ENCODE measurements at places on chromosomes 4 and X.
A peak's percentile ranks its signal among the peaks of the same experiment; 100 is the strongest.

GRCh38 chr4:22482250-22483127 lies 33.4 kb downstream of the ADGRA3 start:
- no peak for DNase-seq

- DNase-seq = no peak
These were observed 641.6 kb downstream of the ADGRL3 start for GRCh38 chr4:61841714-61842113.

- DNase-seq = no peak
These were observed 444.7 kb upstream of the RPS6KA3 start for GRCh38 chrX:20711366-20711765.

GRCh38 chr4:3636646-3637320 lies 104.6 kb upstream of the LRPAP1 start:
- DNase-seq = no peak

- DNase-seq = no peak
These were observed 469.0 kb upstream of the ATOH1 start for GRCh38 chr4:93359586-93359985.

DNA sequence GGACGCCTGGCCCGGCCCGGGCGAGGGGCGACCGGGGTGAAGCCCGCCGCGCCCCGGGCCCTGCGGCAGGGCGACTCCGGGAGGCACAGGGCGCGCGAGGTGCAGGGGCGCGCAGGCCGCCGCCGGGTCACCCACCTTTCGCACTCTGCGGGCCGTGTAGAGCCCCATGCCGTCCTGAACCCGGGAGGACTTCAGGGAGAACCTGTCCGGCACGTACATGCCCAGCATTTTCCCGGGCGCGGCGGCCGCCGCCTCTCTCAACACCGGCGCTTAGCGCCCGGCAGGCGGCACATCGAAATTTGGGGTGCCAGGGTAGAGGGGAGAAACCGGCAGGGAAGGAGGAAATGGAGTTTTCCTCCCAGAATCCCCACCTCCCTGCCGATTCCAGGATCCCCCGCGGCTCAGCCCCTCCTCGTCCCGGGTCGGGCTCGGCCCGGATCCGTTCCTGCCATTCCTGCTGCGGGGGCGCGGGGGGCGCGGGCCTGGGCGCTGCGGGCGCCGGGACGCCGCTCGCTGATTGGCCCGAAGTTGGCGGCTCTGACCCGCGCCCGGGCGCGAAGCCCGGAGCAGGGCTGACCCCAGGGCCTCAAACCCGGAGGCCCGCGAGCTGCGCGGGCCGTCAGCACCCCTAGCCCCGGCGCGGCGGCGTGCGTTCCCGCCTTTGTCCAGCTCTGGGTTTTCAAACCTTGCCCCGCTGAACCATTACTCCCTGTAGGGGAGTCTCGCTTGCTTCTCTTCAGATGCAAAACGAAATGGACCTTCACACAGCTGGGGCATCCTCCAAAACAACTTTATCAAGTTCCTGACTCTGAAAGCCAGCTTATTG lies at the start of gene PRDM5:
Gene PRDM5 (minus strand): TSS at position 346 of the 826 bp plus-strand sequence. CDS start 118 bp downstream, at position 228.
- peak; percentile 74 for DNase-seq

DNA sequence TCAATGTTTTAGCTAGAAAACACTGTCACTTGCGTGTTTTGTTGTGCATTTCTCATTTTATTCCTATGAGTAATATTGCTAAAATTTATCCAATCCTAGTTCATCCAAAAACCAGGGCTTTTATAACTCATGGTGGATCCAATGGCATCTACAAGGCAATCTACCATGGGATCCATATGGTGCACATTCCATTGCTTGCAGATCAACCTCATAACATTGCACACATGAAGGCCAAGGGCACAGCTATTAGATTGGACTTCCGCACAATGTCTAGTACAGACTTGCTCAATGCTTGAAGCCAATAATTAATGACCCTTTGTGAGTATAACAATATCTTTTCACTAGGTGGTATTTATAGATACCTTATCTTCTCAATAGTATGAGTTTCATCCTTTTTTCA lies 57.2 kb upstream of the UGT2B7 start:
- DNase-seq = no peak

- no peak for DNase-seq
These were observed 1567.9 kb upstream of the TENM3 start for GRCh38 chr4:180675359-180675650.

- no peak for DNase-seq
These were observed 6.3 kb downstream of the FMR1 start for GRCh38 chrX:147917700-147918695.

GRCh38 chr4:6767386-6767747 lies 15.2 kb upstream of the KIAA0232 start:
- no peak for DNase-seq

DNA sequence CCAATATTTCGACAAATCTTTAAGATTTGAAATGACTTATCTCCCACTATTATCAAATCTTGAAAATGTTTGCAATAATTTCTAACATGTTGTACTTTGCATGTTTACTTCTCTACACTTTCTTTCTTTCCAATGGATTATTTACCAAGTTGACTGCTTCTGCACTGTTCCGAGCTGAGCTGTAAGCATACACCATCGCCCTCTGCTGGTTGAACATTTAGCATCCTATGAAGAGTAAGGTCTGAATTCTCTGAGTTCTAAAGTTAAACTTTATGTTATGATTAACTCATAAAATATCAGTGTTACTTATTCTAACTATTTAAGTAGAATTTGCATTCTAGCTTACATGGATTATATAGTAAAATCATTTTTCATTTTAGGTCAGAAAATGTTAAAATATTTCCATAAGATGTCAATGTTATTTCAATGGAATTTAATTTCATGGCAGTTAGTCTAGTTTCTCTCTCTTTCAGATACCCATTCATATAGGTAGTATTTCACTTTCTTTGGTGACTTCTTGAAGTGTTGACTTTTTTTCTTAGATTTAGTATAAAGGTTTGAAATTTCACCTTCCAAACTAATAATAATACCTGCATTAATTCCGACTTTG lies 137.4 kb downstream of the DKK2 start:
- no peak for DNase-seq

GRCh38 chr4:12458621-12459020 lies 1025.5 kb downstream of the RAB28 start:
- DNase-seq = no peak

DNA sequence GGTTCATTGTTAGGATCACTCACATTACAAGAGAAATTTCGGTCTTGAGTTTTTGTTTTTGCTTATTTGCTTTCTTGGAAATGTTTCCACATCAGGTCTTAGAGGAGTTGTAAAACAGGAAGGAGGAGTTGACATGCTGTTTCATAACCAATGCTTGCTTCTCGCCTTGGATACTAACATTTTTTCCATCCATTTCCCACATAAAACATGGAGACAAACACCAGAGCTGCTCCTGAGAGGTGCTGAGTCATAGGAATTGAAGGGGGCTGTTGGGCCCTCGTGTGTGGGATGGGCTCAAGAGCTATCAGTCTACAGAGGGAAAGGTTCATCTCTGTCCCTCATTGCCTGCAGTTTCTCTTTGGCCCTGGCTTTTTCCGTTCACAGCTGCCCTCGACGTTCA lies 29.9 kb downstream of the TBL1X start:
- DNase-seq = no peak

GRCh38 chr4:175789647-175790046 lies 22.4 kb downstream of the GPM6A start:
- DNase-seq = no peak

- no peak for DNase-seq
These were observed 179.2 kb downstream of the AMELX start for GRCh38 chrX:11472381-11472780.

DNA sequence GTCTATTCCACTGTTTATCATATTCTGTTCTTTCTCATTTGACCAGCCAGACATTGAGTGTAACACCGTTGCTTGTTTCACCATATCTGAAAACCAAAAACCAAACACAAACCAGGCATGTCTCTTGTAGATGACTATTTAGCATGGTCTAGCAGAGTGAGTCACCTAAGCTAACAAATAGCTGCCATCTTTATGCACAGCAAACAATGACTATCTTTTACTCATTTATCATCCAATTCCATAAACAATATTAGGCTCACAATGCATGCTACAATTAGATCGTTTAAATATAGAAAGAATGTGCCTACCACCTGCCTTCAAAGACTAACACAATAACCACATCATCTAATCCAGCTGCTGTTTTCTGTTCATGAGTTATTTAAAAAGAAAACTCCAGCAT lies 495.4 kb downstream of the PCDH19 start:
- no peak for DNase-seq

DNA sequence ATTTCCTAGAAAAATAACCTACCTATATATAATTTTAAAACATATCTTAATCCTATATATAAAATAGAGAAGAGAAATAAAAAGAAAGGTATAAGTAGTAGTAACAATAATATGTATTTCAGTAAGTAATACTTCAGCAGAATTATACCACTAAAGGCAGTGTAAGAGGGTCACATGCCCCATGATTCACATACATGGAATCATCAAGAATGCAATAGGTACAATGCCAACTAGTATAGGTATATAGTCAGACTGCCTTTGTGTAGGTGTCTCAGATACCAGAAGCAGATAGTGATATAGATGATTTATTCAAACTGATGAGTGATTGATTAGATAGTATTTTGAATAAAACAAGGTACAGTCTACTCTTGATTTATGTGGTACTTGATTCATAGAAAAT lies 9.4 kb downstream of the AIMP1 start:
- DNase-seq = no peak

GRCh38 chr4:83112231-83112630 lies 2.3 kb downstream of the PLAC8 start:
- DNase-seq = no peak

- no peak for DNase-seq
These were observed 2.7 kb downstream of the EPHA5 start for GRCh38 chr4:65667506-65668041.

DNA sequence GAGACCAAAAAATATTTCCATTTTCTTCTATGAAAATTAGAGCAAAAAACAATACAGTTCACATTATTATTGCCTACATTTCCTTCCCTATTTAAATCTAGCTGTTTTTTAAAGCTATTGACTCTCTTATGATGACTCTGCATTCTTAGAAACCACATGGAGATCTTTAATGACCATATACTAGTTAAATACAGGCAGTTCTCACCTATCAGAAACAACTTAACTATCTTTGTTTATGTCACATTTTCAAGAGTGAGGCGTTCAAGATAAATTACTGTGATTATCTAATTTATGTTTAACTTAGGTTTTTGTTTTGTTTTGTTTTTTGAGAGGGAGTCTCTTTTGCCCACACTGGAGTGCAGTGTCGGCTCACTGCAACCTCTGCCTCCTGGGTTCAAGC lies 3.0 kb downstream of the CISD2 start:
- DNase-seq = no peak

DNA sequence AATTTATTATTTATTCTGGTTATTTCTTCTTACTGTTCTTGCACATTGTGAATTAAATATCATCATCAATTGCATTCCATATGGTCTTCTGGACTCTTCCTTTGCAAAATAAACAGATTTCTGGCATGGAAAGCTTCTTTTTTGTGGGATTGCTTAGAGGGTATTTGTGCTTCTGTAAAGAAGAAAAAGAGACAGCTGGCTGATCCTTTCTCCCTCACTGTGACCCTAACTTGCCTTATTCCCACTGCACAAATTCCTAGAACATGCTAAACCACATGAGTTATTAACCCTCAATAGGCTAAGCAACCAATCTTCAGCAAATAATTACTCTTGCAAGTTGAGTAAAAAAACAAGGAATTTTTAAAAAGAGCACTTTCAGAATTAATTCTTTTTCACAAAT lies 23.8 kb upstream of the LRCH2 start:
- DNase-seq = no peak

- DNase-seq = no peak
These were observed 63.7 kb downstream of the ANK2 start for GRCh38 chr4:113113151-113113550.

DNA sequence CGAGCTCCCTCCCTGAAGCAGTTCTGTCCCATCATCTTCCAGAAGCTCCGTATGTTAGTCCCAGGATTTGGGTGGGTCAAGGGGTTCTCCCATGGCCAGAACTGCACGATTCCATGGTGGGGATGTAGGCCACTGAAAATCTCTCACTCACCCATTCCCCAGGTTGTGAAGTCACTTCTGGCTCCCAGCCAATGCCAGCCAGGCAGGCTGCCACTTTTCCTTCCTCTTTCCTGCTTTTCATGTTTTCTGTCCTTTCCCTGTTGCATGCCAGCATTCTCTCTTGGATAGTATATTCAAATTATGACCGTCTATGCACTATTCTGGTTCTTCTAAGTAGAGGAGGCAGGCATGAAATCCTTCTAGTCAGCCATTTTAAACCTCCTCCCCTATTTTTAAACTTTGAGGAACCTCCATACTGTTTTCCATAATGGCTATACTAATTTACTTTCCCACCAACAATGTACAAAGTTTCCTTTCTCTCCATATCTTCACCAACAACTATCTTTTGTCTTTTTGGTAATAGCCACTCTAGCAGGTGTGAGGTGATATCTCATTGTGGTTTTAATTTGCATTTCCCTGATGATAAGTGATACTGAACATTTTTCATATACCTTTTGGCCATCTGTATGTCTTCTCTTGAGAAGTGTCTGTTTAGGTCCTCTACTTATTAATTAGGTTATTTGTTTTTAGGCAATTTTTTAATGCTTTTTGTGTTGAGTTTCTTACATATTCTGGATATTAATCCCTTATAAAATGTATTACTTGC lies 182.1 kb upstream of the TET2 start:
- no peak for DNase-seq

GRCh38 chrX:122196343-122196742 lies 987.7 kb upstream of the GRIA3 start:
- DNase-seq = no peak

DNA sequence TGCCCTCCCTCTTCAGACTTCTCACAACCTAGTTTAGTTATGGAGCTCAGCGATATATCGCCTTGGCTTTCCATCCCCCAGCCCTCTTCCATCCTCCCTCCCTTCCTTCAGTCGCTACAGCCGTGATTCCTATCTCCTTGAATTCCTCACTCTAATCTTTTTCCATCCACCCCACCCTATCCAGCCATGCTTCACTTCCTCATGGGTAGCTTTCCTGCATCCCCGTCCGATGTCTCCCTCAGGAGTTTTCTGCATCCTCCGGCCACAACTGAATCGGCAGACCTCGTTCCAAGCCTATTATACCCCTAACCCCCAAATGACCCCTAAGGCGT lies 456 bp downstream of the SNX12 start:
- DNase-seq = no peak

GRCh38 chr4:40550948-40551462 lies 78.7 kb downstream of the RBM47 start:
- no peak for DNase-seq

- DNase-seq = no peak
These were observed 5.6 kb upstream of the PCDH7 start for GRCh38 chr4:30714408-30715031.

DNA sequence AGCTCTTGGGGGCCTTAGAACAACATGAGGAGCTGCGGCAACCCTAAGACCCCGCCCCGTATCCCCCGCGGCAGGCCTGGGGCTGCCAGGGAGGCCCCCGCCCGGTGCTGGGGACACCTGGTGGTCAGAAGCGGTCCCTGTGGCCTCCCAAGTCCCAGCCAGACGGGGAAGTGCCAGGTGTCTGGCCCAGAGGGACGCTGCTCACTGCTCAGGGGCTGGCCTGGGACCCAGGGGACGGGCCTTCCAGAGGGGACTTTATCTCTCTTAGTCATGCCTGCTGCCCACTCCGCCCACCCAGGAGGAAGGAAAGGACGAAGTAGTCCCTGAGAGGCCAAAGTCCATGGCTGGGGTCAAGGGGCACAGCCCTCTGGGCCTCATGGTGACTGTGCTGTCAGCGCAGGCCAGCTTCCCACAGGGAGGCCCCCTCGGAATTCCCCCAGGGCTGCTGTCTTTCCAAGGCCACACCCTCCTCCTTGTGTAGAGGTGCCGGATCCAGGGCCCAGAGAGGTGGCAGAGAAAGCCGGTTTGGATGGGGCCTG lies 31.0 kb upstream of the HTRA3 start:
- no peak for DNase-seq

Data from coronary artery (tissue), 2 donors.